Activated CD4-positive, alpha-beta T cell treated with anti-CD3 and anti-CD28 coated beads, Interleukin-2, amount 10 ng/mL, durations not matched to agents 24 days and 14 days (primary cell): ENCODE measurements at places on chromosomes 7 and 10. TPM values are rescaled to one million over a fixed set of nuclear protein-coding genes. Genes with fewer than 3 reads are reported as not detected.

The SMKR1 gene
- 5.9 and 6.1 TPM in 2 replicates for total RNA-seq

The TDRD1 gene
- 0.16 and 0.21 TPM in 2 replicates for total RNA-seq

GRCh38 chr7:137547485-137547884 is 204.0 kb upstream of the PTN start:
- DNase-seq: no peak

DNA sequence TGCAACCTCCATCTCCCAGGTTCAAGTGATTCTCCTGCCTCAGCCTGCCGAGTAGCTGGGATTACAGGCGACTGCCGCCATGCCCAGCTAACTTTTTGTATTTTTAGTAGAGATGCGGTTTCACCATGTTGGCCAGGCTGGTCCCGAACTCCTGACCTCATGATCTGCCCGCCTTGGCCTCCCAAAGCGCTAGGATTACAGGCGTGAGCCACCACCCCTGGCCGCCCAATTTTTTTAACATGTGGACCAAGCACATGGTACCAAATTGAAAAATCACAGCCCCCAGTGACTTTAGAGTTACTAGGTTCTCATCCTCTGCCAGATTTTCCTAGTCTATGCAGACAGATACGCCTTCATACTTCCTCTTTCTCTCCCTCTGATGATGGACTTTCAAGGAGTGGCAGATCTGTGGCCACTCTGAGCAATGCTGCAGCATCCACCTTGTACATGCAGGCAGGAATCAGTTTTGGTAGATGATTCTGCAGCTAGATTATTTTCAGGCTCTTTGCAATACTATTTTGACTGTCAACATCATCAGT is 34.0 kb upstream of the EZH2 start:
- no peak for DNase-seq
